Bronchus fibroblast of lung (primary cell): ENCODE measurements at places on chromosomes 3 and 15. TPM values are rescaled to one million over a fixed set of nuclear protein-coding genes. Genes with fewer than 3 reads are reported as not detected.

Gene SNURF
- 0.45 and 0.50 TPM in 2 replicates for total RNA-seq

Gene CHRFAM7A
- 0.15 TPM in 1 of 2 replicates, not detected in the other for total RNA-seq

Gene CSTA
- total RNA-seq = 1.0 TPM in 1 of 2 replicates, not detected in the other

Gene STARD5
- 5.2 and 8.2 TPM in 2 replicates for total RNA-seq

Gene ROPN1
- not detected in 2 replicates for total RNA-seq

Gene PLA2G4B
- total RNA-seq = 0.45 and 1.5 TPM in 2 replicates

Gene TMEM266
- total RNA-seq = under 0.01 TPM in 1 of 2 replicates, not detected in the other

Gene NR1I2
- total RNA-seq = under 0.01 and 0.34 TPM in 2 replicates

Gene BCL2A1
- total RNA-seq = not detected in 2 replicates

Gene C3orf70
- total RNA-seq = 0.50 and 0.74 TPM in 2 replicates

Gene C15orf62
- not detected in 2 replicates for total RNA-seq

Gene FSIP1
- total RNA-seq = 0.15 and 0.17 TPM in 2 replicates

Gene PRRT3
- 1.8 and 3.2 TPM in 2 replicates for total RNA-seq

Gene TNFAIP8L3
- 2.1 and 3.2 TPM in 2 replicates for total RNA-seq

Gene CCDC39
- not detected in 2 replicates for total RNA-seq

Gene MFAP1
- 14.9 and 16.1 TPM in 2 replicates for total RNA-seq

Gene CSPG5
- total RNA-seq = 0.15 and 0.17 TPM in 2 replicates

Gene GOLGA6B
- total RNA-seq = not detected in 2 replicates

Gene EIF4A2
- 210 and 239 TPM in 2 replicates for total RNA-seq

Gene GOLGA6L9
- 0.59 and 1.2 TPM in 2 replicates for total RNA-seq

Gene CCDC13
- total RNA-seq = 1.2 and 2.7 TPM in 2 replicates

Gene PAK6
- 3.5 TPM in 1 of 2 replicates, not detected in the other for total RNA-seq

Gene GREM1
- total RNA-seq = 25.0 and 26.1 TPM in 2 replicates

Gene BLM
- total RNA-seq = 7.6 and 8.4 TPM in 2 replicates

Gene ZNF621
- 6.8 and 12.8 TPM in 2 replicates for total RNA-seq

Gene AMOTL2
- 88.6 and 91.1 TPM in 2 replicates for total RNA-seq

Gene EIF4E3
- 1.6 and 1.8 TPM in 2 replicates for total RNA-seq

Gene CYP11A1
- 0.30 and 0.84 TPM in 2 replicates for total RNA-seq

Gene OXSR1
- 29.3 and 36.0 TPM in 2 replicates for total RNA-seq

Gene CPNE4
- total RNA-seq = not detected in 2 replicates

Gene CFAP91
- total RNA-seq = 0.45 and 0.50 TPM in 2 replicates

Gene LRRC34
- total RNA-seq = 4.6 and 7.1 TPM in 2 replicates

Gene DAZL
- not detected in 2 replicates for total RNA-seq

Gene LRRIQ4
- not detected in 2 replicates for total RNA-seq

Gene ZBTB47
- 12.1 and 12.8 TPM in 2 replicates for total RNA-seq
